Esophagus squamous epithelium (tissue), 5 donors: ENCODE measurements at places on chromosomes 6 and 20.

- no peak for DNase-seq
Observed at GRCh38 chr6:128033156-128033555, 132.3 kb upstream of the THEMIS start.

- DNase-seq = no peak
Observed at GRCh38 chr20:17808357-17808756, 108.6 kb downstream of the BANF2 start.

DNA sequence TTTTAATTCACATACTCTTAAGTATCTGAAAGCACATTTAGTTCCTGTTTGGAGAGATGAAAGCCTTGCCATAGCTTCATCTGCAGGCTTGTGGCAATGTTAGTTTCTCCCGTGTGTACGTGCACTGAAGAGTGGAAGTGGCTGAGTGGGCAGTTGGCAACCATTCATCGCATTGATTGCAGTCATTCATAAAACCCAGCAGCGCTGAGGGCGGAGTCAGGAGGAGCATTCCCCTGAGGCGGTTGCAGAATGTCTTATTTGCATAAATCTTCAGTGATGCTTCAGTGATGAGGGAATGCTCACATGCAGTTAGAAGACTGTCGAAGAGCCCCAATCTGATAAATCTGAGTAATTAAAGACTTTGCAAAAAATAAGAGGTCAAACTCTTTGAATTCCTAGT is 79.1 kb downstream of the RIMS1 start:
- no peak for DNase-seq

DNA sequence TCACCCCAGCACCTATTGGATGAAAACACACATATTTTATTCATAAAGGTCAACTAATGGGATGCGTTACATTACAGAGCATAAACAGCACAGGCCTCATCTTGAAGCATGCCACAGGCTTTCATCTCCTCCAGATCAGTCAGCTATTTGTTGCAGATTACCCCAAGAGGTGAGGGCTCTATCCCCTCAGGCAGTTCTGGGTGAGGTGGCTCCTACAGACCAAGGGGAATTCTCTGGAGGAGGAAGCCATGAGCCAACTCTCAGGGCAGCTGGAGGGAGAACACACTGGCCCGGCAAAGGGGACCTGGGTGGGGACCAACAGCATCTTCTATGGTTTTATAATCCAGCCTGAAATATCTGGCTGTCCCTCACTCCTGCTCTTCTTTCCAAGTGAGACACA is 126.4 kb upstream of the BTBD3 start:
- no peak for DNase-seq

GRCh38 chr6:146548898-146549374 is 5.3 kb downstream of the RAB32 start:
- DNase-seq = no peak

DNA sequence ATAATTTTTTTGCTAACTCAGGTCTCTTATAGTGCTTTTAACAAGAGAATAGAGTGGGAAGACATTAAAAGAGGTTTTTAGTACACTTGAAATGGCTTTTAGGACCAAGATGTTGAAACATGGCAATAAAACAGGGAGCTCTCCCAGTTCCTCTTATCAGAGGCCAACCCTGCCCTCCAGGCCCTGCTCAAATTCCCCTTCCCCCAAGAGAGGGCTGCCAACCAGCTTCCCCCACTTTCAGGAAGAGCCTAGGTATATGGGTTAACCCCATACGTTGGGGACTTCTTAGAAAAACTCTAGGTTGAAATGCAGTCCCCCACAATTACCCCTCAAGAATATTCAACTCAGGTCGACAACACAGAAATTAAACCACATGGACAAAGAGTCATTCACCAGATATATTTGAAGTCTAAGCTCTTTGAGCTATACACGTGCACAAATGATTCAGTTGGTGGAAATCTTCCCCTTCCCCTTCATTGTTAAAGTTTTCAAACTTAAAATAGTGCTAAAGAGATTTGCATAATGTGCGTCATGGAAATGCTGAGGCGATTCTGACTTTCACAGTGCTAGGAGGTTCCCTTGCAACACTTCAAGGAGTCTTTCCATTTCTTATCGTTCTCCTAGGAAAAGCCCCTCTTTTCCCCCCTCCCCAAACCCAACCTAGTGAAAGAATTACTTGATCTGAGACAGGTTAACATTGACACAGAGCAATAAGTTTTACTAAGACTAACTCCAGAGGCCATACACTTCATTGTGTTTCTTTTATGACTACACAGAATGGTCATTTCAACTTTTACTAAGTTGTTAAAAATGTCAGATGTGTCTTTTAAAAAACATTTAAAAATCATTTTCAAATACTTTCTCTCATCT is 49.8 kb upstream of the ENPP5 start:
- no peak for DNase-seq

DNA sequence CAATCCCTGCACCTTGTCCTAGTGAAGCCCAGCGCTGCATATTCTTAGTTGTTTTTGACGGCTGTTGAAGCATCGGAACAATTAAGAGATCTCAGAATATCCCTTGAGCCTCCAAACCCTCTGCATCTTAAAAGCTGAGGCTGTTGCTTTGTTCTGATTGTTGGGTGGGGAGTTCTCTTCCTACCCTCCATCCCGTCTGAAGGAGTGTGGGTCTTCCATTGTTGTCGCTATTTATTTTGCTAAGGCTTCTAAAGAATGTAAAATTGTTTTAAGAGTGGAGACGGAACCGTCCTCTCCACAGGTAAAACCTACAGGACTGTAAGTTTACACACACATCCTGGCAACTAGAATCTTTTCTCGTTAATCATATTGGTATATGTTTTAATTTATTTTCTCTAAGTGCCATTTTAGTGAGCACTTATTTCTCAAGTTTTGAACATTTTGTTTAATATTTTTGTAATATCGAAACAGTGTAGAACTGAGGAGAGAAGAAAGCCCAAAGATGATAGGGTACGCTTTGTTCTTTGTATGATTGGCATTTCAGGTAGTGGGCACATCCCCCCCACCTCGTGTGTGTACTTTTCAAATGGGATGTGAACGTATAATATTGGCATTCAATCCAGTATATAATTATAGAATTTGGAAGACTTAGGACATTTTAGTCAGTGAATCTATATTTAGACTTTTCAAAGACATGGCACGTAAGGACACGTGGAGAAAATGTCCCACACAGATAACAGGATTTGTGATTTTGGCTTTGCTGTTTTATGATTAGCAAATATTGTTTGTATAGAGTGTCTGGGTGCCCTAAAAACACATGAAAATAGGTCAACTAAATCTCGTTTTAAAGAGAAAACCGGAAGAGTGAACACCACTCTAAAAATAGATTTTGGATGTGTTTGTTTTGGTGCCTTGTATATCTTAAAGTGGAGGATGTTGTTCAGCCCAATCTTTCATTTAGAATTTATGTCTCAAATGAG is 1.3 kb downstream of the RNF146 start:
- no peak for DNase-seq

GRCh38 chr20:56516631-56517030 is 7.9 kb upstream of the FAM209A start:
- no peak for DNase-seq

- DNase-seq = no peak
Observed at GRCh38 chr6:144559865-144560593, 274.9 kb downstream of the UTRN start.

DNA sequence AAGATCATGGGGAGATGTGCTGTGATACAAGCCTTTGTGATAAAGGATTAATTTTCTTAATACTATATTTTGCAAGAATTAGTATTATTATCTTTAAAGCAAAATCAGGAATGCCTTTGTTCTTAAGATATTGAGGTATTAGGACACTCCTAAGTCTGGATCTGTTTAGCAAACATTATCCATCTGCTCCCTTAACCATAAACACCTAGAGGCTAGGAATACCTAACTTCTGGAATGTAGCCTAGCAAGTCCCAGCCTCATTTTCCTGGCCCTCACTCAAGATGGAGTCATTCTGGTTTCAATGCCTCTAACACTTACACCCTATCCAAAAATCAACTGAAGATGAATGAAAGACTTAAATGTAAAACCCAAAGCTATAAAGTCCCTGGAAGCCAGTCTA is 106.3 kb upstream of the GJE1 start:
- no peak for DNase-seq

DNA sequence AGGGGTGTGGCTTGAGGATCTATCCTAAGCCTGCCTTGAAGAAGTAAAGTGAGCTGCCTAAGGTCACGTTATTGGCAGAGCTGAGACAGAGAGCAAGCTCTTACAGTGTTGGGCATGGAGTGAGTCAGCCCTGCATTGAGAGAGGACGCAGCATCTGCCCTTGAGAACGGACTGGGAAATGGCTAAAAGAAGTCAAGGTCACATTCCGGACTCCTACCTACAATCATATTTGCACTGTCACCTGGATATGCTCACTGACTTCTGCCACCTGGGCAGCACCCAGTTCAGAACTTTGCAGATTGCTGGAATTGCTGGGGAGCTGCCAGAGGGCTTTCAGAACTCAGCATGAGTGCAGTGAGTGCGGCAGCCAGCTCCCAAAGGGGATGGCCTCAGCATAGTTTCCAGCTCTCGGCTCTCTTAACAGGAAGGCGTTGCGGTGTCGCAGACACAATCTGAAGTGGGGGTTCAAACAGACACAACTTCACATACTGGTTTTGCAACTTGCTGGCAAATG is 199.3 kb upstream of the SGK1 start:
- DNase-seq = no peak

- no peak for DNase-seq
Observed at GRCh38 chr6:71496018-71496721, 207.6 kb downstream of the OGFRL1 start.

DNA sequence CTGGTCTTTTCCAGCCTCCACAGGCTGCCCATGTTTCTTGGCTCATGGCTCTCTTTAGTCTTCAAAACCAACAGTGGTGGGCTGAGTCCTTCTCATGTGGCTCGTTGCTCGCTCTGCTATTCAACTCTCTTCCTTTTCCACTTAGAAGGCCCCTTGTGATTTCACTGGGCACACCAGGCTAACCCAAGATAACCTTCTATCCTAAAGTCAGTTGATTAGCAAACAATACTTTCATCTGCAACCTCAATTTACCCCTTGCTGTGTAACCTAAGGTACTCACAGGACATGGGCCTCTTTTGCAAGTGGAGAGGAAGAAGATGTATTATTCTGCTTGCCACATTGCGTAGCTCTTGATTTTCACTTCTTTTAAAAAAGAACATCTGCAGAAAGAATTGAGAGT is 79.6 kb downstream of the UTRN start:
- DNase-seq = no peak

DNA sequence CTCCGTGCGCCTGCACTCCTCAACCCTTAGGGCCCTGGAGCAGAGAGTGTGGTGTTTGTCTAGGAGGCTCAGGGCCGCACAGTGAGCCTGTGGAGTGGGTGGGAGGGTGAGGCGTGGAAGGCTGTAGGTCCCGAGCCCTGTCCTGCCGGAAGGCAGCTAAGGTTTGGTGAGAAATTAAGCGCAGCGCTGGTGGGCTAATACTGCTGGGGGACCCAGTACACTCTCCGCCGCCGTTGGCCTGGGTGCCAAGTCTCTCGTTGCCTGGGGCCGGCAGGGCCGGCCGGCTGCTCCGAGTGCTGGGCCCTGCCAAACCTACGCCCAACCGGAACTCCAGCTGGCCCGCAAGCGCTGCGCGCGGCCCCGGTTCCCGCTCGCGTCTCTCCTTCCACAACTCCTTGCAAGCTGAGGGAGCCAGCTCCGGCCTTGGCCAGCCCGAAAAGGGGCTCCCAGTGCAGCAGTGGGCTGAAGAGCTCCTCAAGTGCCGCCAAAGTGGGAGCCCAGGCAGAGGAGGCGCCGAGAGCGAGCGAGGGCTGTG is 40.4 kb upstream of the MCUR1 start:
- no peak for DNase-seq

GRCh38 chr6:84696166-84696565 is 68.2 kb downstream of the TBX18 start:
- no peak for DNase-seq

- no peak for DNase-seq
Observed at GRCh38 chr20:49561256-49561655, 6.7 kb downstream of the PTGIS start.

DNA sequence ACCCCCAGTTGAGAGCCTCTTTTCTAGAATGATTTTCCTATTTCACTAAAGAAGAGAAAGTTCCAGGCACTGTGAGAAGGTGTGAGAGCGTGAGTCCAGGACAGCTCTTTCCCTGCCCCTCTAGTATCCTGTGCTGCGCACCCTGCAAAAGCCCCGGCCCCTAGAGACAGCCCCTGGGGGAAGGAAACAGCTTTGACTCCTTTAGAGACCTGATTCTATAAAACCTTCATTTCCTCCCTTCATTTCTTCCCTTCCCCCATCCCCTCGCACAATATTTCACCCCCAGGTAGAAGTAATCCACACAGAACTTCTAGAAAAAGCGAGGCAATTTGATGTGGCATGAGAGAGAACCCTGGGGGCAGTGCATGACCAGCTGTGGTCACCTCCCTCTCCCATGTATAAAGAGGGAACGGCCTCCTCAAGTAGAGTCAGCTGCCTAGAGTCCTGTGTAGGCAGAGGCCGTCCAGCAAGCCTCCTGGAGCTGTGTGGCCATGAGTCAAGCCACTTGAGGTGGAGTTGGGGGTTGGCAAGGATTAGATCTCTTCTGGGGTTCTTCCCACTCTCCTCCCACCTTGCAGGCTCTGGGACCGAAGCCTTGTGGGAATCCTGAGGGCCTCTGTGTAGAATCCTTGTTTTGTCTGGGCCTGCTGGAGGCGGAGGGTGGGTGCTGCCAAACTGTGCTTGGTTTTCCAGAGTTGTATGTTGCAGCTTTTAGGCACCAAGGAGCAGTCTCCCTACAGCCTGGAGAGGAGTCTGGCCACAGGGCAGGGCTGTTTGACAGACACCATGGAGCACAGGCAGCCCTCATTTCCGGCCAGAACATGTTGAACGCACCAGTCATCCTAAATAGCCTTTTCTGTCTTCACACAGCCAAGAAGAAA is 41.7 kb downstream of the CHMP4B start:
- no peak for DNase-seq

- no peak for DNase-seq
Observed at GRCh38 chr20:49899541-49900383, 15.6 kb downstream of the SPATA2 start.

DNA sequence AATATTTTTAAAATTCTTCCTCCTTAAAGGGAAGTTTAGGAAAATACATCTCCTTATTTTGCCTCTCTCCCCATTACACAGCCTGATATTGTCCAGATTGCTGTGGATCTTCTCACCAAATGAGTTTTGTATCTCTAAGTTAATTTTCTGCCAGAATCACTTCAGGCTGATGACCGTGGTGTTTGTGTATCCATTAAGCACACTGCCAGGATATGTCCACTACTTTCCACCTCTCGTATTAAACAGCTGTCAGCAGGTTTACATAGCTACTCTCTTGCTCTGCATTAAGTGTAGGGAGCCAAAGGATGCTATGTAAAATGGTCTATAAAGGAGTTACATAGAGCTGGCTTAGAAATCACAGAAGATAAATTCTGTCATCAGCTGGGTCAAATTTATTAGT is 201.1 kb downstream of the ZFAND3 start:
- no peak for DNase-seq

- DNase-seq = no peak
Observed at GRCh38 chr6:16844183-16844582, 82.9 kb upstream of the ATXN1 start.

GRCh38 chr6:121771937-121772720 is 336.7 kb downstream of the GJA1 start:
- DNase-seq = no peak

- DNase-seq = no peak
Observed at GRCh38 chr6:112251171-112251875, 3.0 kb downstream of the LAMA4 start.
